ENCODE measurements at places on chromosomes 6 and 20.

GRCh38 chr6:170124836-170125235 is 166.0 kb downstream of the DLL1 start:
- DNase-seq, result no peak

- DNase-seq, result no peak
Observed at GRCh38 chr6:27642744-27643456, 170.0 kb upstream of the ZNF184 start.

GRCh38 chr6:54981647-54982046 is 135.1 kb downstream of the FAM83B start:
- no peak for DNase-seq

GRCh38 chr6:90605749-90606340 is 19.0 kb upstream of the MAP3K7 start:
- DNase-seq, result no peak

- no peak for DNase-seq
Observed at GRCh38 chr6:42136508-42137193, 5.8 kb downstream of the C6orf132 start.

GRCh38 chr20:15236812-15237211 is 899.4 kb upstream of the FLRT3 start:
- peak; percentile 6 for DNase-seq

- no peak for DNase-seq
Observed at GRCh38 chr6:50585441-50586330, 127.6 kb upstream of the TFAP2D start.

- no peak for DNase-seq
Observed at GRCh38 chr20:43863821-43864544, 50.7 kb upstream of the TOX2 start.

GRCh38 chr6:168348186-168348585 is 28.6 kb upstream of the DACT2 start:
- no peak for DNase-seq

DNA sequence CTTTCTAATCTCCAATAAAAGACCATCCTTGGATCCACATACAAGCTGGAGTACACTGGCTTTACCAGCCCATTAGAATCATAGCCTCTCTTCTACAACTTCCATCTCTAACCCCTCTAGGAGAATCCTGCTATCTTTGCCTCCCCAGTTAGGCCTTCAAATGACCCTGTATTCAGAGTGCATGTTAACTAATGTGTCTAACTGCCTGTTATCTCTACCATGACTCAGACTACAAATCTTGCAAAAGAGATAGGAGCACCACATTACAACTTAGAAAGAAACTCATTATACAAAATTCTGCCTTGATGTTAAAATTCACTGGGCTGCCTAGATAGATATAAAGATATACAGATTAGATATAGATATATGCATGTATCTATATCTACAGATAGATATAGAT is 28.2 kb downstream of the GPR63 start:
- DNase-seq, result no peak

- no peak for DNase-seq
Observed at GRCh38 chr6:140434761-140435160, 1060.3 kb upstream of the CITED2 start.

- no peak for DNase-seq
Observed at GRCh38 chr6:164854526-164854925, 454.9 kb downstream of the C6orf118 start.

DNA sequence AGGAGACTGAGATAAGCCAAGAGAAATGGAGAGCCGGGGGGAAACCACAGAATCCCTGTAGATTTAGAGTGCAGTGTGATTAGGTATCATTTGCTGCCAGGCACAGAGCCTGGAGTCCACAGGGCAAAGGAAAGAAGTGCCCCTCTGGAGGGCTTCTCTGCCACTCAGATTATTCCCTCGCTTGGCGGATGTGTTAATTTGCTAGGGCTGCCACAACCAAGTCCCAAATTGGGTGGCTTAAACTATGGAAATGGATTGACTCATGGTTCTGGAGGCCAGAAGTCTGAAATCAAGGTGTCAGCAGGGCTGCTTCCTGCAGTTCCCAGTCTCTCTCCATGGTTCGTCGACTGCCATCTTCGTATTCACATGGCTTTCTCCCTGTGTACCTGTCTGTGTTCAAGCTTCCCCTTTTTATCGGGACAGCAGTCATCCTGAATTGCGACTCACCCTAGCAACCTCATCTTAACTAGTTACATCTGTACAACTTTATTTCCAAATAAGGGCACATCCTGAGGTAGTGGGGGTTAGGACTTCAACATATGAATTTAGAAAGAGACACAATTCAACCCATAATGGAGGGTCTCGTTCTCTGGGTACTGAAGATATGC is 122.2 kb downstream of the ANKRD60 start:
- no peak for DNase-seq

- peak; percentile 62 for DNase-seq
Observed at GRCh38 chr6:30720738-30721197, 616 bp downstream of the TUBB start.

- no peak for DNase-seq
Observed at GRCh38 chr6:169542491-169542890, 159.3 kb downstream of the WDR27 start.

GRCh38 chr20:51800872-51801121 is 1.5 kb downstream of the SALL4 start:
- DNase-seq, result no peak

DNA sequence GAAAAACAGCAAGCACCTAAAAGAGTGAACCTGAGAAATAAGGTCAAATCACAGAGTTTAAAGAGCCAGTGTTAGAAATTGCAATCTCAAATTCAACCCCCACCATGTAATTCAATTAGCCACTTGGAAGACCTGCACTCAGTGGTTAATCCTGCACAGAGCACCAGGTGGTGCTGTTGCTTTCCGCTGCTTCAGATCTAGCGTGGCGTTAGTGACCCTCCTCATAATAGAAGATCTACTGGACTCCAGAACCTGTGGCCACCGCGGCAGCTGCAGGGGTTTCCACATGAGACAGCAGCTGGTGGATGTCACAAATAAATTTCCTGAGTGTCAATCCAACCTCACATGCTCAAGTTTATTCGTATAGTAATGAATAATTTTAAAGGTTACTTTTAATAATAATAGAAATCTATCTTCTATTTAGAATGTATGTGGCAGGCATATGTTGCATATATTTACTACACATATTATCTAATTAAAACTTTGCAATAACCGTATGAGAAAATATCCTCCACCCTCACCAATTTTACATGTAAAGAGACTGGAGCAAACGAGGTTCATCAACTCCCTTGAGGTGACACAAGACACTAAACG is 84.4 kb downstream of the SYNE1 start:
- peak; percentile 50 for DNase-seq

DNA sequence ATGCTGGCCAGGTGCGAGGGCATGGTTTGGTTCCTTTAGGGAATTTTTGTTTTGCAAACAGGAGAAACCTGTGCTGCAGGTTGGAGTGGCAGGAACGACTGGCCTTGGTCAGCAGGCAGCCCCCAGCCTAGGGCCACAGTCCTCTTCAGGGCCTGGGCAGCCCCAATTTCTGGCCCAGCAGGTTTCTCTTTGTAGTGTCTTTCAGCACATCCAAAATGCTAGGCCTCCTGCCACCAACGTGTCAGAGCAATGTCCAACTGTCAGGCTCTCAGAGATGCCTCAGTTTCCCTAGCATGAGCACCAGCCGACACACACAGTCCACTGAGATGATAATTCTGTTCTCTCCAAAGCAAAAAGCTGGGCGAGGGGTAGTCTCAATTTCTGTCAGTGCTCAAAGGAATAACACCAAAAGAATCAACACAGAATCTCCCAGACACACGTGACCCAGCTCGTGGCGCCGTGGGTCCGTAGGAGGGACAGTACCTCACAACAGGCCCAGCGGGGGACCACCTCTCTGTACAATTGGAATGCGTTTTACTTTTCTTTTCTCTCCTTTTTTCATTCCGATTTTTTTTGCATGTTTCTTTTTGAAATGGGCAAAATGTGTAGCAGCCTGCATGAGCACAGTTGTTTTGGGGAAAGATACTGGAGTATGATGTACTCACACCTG is 125.9 kb downstream of the TAF4 start:
- no peak for DNase-seq

- DNase-seq, result no peak
Observed at GRCh38 chr20:3090565-3090964, 6.0 kb upstream of the AVP start.

DNA sequence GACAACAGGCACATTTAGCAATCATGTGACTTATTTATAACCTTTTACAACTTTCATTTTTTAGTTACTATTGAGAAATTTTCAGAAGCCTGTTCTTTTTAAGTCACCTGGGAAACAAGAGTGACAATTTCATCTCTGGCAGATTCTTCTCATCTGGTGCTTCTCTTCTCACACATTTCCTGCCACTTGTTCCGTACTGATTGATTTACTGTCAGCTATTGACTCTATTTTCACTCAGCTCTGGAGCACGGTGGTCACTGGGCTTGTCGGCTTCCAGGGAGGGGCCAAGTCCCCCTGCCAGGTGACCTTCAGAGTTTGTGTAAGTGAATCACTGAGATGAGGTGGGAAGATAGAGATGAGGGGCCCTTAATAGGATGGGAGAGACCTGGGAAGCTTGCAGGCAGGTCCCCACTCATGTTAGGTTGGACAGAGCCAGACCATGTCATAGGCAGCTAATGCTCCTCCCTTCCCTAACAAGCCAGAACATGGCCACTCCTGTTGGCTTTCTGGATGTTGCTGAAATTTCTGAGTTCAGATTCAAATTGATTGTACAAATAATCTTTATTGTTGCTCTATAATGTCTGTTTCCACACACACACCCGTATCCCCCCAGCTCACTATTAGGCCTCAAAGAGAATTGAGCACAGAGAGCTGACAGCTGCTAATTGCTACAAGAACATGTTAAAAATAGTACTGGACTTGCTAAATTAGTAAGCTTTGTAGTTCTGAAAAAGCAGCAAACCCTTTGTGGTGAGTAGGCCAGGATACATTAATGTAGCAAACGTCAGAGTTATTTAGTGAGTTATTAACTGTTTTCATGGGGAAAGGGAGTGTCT is 13.3 kb downstream of the DUSP22 start:
- DNase-seq, result no peak

DNA sequence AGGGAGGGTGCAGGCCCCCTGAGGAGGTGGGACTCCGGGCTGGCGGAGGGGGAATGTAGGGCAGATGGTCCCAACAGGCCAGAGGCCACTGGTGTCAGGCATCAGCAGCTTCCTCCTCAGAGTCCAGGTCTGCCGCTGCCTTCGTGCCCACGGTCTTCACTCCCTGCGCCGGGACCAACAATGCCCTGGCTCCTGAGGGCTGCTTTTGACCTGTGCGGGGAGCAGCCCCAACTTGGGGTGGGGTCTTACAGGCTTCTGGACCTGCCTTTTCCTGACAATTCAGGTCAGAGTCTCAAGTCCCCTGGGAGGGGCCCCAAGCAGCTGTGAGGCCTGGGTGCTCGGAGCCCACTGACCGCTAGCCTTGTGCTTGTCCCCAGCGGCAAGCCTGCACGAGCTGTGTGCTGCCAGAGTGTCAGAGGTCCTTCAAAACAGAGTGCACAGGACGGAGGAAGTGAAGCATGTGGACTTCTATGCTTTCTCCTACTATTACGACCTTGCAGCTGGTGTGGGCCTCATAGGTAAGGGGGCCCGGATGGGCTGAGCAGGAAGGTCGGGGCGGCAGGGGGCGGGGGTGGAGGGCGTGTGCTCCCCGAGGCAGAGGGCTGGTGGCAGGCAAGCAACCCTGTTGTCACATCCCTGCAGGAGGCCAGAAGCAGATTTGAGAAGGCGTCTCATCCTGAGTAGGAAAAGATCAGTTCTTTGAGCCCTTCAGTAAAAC is 25.3 kb upstream of the PYGB start:
- no peak for DNase-seq

DNA sequence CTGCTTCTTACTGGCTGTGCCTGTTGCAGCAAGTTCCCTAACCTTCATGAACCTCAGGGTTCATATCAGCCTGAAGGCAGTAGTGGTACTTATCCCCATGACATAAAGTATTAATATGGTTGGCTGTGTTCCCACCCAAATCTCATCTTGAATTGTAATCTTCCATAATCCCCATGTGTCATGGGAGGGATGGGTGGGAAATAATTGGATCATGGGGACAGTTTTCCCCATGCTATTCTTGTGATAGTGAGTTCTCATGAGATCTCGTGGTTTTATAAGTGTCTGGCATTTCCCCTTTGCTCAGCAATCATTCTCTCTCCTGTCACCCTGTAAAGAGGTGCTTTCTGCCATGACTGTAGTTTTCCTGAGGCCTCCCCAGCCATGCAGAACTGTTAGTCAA is 61.8 kb downstream of the FAM229B start:
- no peak for DNase-seq

- DNase-seq, result no peak
Observed at GRCh38 chr6:115765966-115766365, 294.7 kb downstream of the FRK start.

DNA sequence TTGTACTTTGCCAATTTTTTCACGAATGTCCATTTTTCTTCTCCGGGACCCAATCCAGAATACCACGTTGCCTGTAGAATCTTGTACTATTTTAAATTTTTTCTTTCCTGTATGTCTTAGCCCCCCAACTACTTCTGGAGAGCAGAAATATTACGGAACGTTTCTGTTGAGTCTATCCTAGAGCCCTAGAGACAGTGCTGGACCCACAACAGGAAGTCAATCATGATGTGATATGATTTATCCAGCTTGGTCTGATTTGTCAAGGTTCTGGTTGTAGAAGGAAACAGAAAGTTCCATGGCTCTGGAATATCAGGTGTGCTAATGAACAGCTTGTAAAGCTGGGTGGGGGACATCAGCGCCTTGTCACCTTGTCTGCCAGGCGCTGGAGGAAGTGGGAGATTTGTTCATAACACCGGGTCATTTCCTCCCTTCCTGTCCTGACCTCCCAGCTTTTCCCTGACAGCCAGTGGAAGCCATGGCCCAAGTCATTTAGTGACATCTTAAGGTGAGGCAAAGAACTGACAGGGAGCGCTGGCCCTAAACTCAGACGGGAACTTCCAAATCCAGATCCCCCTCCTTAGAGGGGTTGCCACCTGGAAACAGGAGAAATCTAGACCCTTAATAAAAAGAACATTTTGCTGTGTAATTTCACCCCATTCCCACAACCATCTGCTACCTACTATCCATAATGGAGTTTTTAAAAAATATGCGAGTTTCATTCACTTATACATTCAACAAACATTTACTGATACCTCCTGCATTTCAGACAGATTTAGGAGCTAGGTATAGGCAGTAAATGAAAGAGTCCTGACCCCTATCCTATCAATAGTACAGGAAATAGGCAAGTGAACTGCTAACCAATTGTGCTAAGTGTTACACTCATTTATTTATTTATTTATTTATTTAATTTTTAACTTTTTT is 130.5 kb downstream of the ZFP64 start:
- no peak for DNase-seq

GRCh38 chr6:18561037-18561750 is 174.0 kb downstream of the RNF144B start:
- no peak for DNase-seq

DNA sequence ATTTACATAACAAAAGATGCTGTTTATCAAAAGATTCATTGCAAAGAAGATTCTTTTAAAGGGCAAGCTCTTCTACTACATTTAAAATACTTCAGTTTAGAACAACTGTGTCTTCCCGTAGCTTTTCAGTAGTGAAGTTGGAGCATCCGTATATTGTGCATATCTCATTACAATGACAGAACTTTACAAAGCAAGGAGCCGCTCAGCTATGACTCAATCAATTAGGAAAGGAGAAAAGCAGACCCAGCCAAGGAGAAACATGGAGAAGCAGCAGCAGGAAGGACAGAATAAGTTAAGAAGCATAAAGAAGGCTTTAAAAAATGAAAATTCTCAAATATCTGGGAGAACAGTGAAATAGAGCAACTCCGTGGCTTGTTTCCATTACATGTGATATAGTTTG is 132.6 kb upstream of the SMLR1 start:
- no peak for DNase-seq

- DNase-seq, result no peak
Observed at GRCh38 chr20:63822276-63822696, 8.8 kb downstream of the ZBTB46 start.

GRCh38 chr20:53252002-53252401 is 279.8 kb downstream of the TSHZ2 start:
- DNase-seq, result no peak

Data from NCI-H1436 (cell line).